ENCODE measurements at places on chromosomes 12 and 14.
A peak's percentile ranks its signal among the peaks of the same experiment; 100 is the strongest.

DNA sequence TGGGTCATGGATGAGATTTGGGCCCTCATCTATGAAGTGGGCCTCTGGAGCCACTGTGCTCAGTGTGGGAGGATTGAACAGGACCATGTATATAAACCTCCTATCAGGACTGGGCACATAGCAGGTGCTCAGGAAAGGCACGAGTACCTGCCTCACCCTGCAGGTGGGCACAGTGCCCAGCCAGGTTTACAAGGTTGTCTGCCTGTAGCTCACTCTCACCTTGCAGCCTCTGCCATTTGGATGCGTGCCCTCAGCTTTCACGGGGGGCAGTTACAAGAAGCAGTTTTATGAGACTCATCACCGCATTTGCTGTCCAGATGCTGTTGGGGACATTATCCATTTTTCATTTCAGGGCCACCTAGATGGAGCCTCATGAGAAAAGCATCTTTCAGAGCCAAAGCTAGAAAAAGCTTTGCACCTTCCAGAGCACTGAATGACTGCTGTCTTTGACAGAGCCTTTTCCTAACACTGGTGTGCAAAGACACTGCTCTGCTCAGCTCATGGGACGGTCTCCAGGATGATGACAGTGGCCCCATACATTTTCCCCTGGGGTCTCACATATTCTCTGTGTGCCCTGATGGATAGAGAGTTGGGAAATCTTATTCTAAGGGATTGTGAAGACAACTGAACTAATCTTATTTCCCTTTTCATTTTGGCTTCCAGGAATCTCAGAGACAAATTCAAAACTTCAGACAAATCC lies 327.5 kb upstream of the RTL1 start:
- no peak for DNase-seq

DNA sequence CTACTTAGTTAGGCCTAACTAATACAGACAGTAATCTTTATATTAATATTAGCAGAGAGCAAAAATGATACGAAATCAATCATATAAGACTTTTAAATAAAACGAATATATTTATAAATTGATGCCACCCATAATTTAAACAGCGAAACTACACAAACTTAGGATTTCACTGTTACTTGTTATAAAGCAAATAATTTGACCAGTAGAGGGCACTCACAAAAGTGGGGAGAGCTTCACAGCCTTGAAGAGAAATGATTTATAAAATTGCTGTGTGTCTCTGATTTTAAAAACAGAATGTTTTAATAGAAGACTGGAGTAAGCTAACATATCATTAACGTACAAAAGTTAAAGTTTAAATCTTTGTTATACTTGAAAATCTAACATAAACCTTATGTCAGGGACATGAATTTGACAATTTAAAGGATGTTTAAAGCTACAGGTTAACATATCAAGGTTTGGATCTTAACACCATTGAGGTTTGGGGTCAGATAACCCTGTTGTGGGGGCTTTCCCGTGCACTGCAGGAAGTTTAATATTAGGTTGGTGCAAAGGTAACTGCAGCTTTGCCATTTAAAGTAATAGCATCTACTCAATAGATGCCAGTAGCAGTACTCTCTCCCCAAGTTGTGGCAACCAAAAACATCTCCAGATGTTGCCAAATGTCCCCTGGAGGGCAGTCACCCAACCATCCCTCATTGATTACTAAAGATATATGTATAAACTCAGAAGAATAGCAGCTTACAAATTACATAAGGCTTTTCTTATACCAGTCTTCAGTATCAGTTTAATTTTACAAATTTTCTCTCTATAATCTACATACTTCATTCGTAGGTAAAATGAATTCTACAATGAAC lies 9.3 kb downstream of the KRAS start:
- peak; percentile 78 for DNase-seq

- peak; percentile 65 for DNase-seq
These were observed 243.5 kb upstream of the CAND1 start for GRCh38 chr12:67025543-67026114.

DNA sequence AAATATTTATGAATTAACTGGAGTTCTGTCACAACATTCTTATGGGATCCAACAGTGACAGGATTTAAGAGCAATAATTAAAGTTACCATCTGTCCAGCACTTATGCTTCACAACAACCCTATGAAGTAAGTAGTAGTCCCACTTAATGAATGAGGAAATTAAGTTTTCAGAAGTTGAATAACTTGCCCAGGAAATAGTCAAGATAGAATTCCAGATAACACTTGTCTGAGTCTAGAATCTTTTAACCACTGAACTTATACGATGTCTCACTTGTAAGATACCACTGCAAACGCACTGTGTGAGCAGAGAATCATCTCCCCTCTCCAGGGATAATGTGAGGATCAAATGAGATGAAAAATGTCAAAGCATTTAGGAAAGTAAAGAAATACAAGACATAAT lies 3.3 kb upstream of the TTC9 start:
- DNase-seq: peak; percentile 30

GRCh38 chr12:122138616-122139015 lies 35.4 kb downstream of the IL31 start:
- DNase-seq: no peak

DNA sequence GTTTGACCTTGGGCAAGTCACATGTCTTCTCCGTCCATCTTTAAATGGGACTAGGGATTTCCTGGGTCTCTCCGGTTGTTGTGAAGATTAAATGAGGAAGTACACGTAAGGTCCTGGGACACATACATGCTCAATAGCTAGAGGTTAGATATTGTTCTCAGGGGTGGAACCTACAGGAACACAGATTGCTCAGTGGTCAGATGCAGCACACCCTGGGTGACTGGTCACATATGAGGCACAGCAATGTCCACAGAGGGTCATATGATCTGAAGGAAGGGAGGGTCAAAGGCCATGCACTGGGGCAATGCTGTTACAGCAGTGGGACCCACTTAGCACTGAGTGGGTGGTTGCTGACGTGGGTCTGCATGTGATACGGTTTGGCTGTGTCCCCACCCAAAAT lies 11.4 kb upstream of the SLC8B1 start:
- DNase-seq: no peak

DNA sequence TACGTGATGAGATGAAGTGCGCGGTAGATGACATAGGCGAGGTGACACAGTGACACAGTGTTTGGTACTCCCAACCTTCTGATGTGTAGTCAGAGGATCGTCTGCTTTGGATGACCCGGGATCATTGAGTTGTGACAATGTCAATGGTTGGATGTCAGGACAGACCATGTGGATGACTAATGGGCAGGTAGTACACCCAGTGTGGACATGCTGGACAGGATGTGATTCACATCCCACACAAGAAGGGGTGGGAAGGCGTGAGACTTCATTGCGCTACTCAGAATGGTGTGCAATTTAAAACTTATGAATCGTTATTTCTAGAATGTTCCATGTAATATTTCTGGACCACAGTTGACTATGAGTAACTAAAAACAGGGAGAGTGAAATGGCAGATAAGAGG lies 23.8 kb downstream of the MAP3K9 start:
- no peak for DNase-seq

DNA sequence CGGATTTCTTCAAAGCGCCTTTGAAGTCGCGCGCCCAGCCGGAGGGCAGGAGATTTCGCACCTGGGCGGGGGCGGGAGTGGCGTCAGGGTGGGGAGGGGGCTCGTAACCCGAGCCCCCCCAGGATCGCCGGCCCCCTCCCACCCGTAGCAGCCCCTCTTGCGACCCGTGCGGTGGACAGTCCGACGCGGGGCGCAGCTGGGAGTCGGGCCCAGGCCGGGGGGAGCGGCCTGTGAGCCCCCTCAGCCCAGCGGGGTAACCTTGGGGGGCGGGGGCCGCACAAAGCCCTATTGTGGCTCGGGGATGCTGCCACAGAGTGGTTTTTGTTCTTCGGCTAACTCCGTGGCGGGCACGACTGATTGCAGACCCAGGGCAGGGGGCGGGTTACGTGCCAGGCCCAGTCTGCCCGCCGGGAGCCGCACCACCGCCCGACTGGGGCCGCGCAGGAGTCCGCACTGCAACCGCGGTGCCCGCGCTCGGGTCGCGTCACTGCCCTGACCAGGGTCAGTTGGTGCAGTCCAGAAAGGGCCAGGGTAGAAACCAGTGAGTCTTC lies 4.2 kb upstream of the AAAS start:
- DNase-seq: peak; percentile 61

DNA sequence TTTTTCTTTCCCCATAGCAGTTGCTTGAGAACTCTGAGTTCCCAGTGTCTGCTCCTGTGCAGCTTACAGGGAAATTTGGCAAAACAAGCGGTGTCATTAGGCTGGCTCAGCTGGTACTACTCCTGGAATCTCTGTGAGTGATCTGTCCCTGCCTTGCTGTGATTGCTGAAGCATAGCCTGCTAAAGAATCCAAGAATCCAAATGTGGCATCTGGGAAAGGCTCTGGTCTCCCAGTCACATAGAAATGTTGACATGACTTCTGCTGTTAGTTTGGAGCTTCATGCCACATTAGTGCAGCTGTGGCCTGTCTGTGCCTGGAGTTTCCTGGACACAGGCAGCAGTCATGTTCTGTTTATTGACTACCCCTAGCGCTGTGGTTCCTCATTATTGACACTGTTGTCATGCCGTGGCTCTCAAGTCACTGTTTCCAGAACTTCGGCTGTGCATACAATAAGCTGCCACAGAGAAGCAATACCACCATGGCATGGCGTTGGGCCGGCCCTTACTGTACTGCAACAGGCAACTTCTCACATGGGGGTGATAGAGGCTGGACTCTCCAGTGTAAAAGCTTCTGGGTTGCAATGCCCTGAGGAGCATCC lies 166.8 kb downstream of the MYRFL start:
- DNase-seq: no peak

DNA sequence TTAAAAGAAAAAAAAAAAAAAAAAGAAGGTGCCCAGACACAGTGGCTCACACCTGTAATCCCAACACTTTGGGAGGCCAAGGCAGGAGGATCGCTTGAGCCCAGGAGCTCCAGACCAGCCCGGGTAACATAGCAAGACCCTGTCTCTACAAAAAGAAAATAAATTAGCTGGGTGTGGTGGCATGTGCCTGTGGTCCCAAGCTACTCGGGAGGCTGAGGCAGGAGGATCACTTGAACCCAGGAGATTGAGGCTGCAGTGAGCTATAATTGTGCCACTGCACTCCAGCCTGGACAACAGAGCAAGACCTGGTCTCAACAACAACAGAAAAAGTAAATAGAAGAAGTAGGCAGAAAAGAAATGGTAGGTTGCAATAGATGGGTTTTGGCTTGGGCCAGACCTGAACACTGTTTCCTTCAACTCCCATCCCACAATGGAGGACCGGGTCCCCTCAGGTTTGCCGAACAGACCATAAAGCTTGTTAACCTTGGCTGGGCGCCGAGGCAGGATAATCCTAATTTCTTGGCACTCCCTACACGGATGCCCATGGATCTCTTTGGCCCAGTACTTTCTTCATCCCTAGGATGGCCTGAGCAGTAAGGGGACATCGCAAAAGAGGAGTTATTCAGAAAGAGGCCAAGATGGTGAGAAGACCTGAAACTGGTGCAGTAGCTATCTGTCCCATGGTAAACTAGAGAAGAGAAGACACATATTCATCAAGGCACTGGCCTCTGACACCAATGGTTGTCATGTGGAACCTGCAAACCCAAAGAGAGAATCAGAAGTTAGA lies 165.5 kb upstream of the CCND2 start:
- DNase-seq: no peak

GRCh38 chr12:122124370-122124769 lies 45.8 kb downstream of the MLXIP start:
- no peak for DNase-seq

DNA sequence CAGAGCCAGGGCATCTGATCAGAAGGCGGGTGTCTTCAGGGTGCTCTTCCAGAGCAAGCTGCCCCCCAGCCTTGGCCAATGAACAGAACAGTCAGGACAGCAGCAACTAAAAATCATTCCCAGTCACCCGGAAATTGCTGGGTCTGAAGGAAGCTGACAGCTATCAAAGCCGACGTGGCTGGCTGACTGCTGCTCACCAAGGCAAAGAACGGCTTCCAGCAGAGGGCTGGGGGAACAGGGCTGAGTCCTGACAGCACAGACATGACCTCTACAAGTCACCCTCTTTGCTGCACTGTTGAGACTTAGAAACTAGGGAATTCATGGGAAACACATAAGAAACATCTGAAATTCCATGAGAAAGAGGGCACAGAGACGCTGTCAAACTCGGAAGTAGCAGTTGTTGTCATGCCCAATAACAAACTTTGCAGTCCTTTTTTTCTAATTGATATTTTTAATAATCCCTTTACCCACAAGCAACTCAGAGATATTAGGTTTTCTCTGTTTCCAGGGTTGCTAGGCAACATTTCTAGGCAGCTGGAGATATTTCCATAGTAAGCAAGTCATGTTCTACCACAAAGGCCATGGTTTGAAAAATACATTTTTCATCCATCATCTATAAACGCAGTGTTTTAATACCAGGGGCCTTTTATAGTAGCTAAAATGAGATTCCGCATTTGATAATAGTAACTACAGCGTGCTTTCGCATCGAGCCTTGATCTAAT lies 365.2 kb downstream of the SEC23A start:
- DNase-seq: no peak

DNA sequence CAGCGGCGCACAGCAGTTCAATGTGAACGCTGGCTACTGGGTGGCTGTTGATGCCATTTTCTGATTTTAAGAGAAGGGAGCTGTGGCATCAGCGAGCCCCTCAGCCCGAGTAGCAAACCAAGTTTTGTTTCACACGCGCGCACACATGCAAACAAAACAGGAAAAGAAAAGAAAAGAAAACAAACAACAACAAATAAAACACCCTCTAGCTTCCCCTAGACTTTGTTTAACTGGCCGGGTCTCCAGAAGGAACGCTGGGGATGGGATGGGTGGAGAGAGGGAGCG lies 540 bp downstream of the PAX9 start:
- DNase-seq: no peak

GRCh38 chr14:34766606-34767005 lies 52.2 kb upstream of the CFL2 start:
- DNase-seq: no peak

GRCh38 chr14:33259764-33260163 lies 321.1 kb downstream of the NPAS3 start:
- no peak for DNase-seq

- no peak for DNase-seq
These were observed 633 bp upstream of the RNU4-2 start for GRCh38 chr12:120292411-120292660.

- DNase-seq: no peak
These were observed 426.4 kb downstream of the PCNX1 start for GRCh38 chr14:71333705-71334104.

DNA sequence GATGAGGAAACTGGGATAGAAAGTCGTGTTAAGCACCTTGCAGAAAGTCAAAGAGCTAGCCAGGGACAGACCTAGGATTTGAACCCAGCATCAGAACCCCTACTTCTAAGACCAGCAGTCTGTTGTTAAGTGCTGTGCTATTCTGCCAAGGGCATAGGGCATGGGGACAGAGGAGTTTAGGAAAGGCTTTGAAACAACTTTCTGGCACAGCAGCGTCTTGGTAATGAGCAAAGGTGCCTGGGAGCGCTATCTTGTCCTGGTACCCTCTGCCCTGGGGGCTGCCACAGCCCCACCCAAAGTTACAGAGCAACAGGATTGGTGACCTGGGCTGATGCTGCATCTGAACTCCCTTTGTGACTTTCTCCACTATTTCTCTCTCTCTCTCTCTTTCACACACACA lies 1108.1 kb downstream of the BCL11B start:
- DNase-seq: no peak
